ENCODE measurements at places on chromosomes 12 and 14.

- DNase-seq = no peak
Measured at GRCh38 chr14:73842201-73842600, 9.4 kb upstream of the PTGR2 start.

GRCh38 chr14:91282954-91283645 lies 38.6 kb upstream of the GPR68 start:
- DNase-seq = no peak

- no peak for DNase-seq
Measured at GRCh38 chr14:79050787-79051727, 880.9 kb downstream of the NRXN3 start.

- DNase-seq = no peak
Measured at GRCh38 chr14:33618361-33619105, 332.3 kb downstream of the EGLN3 start.

- DNase-seq = no peak
Measured at GRCh38 chr12:47742253-47742825, 16.3 kb downstream of the RAPGEF3 start.

DNA sequence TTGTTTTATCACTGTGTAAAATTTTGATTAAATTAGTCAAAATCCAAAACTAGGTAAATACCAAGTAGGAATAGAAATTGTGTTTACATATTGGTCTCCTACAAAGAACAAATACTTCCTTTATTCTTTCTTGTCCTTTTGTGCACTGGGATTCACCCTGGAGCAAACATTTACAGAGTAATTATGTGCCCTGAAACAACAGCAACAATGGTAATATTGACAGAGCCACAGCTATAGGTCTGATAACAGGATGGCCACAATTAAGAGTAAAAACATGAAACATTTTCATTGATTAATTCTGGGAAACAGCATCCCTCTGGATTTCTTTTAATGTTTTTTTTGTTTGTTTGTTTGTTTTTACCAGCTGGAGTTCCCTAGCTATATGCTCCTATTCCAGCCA lies 61.2 kb downstream of the SLC38A6 start:
- DNase-seq = peak; percentile 10

- no peak for DNase-seq
Measured at GRCh38 chr14:55715889-55716288, 135.9 kb downstream of the KTN1 start.

GRCh38 chr12:52346593-52346992 lies 20.7 kb downstream of the KRT85 start:
- no peak for DNase-seq

GRCh38 chr12:45518291-45519235 lies 210.9 kb upstream of the ARID2 start:
- DNase-seq = no peak

- DNase-seq = no peak
Measured at GRCh38 chr12:12086362-12086761, 15.6 kb downstream of the BCL2L14 start.

GRCh38 chr12:6662602-6662905 lies 365 bp downstream of the ING4 start:
- no peak for DNase-seq

DNA sequence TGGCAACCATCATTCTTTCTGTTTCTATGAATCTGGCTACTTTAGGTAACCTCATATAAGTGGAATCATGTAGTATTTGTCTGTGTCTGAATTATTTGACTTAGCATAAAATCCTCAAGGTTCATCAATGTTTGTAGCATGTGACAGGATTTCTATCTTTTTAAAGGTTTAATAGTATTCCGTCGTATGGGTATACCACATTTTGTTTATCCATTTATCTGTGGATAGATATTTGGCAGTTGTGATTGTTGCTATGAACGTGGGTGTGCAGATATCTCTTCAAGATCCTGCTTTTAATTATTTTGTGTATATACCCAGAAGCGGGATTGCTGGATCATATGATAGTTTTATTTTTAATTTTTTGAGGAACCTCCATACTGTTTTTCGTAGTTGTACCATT lies 421.7 kb downstream of the PCNX1 start:
- no peak for DNase-seq

DNA sequence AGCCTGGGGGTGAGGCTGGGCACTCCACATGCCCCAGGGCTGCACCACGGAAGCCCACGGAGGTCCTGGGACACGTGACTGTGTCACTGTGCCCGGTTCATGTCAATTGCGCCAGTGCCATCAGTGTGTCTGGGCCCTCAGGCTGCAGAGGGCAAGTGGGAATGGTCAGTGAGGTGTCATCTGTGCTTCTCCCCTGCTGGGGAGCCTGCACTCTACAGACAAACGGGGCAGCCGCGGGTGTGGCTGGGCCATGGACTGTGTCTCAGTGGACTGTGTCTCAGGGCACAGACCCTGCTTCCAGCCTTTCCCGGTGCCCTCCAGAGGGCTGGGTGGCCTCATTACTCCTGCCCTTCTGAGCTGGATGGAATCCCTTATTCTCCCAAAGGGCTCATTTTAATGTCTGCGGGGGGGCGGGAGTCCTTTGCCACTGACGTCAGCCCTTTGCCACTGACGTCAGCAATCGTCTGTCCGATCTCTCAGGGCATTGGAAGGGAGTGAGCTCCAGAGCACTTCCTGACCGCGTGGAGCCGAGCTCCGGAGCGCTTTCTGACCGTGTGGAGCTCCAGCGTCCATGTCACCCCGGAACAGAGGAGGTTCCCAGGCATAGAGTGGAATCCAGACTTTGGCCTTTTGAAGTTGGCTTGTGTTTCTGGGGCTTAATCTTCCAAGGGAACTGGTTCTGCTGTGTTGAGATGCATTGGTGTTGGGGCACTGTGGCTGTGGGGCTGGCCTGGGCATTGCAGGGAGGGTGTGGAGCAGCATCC lies 72.4 kb downstream of the ADGRD1 start:
- DNase-seq = no peak

GRCh38 chr12:14946861-14947260 lies 8.5 kb upstream of the ERP27 start:
- no peak for DNase-seq

- DNase-seq = no peak
Measured at GRCh38 chr12:53204351-53204750, 2.7 kb downstream of the ITGB7 start.

Data from NCI-H774 (cell line).